ENCODE measurements at places on chromosomes 6 and 20. TPM values are rescaled to one million over a fixed set of nuclear protein-coding genes. Genes with fewer than 3 reads are reported as not detected.

The MDC1 gene
- 10.7 TPM for polyA plus RNA-seq

The JAG1 gene
- 54.7 TPM for polyA plus RNA-seq

The LY6G6D gene
- not detected for polyA plus RNA-seq

The C2 gene
- polyA plus RNA-seq: not detected

The VGLL2 gene
- not detected for polyA plus RNA-seq

The TFAP2D gene
- not detected for polyA plus RNA-seq

The ADGRF5 gene
- 0.01 TPM for polyA plus RNA-seq

The ZNF292 gene
- polyA plus RNA-seq: 6.1 TPM

The MAP3K5 gene
- polyA plus RNA-seq: 2.4 TPM

The GPR63 gene
- polyA plus RNA-seq: 1.3 TPM

The DNAAF9 gene
- polyA plus RNA-seq: 7.0 TPM

The IRF4 gene
- 0.01 TPM for polyA plus RNA-seq

The PRND gene
- not detected for polyA plus RNA-seq

The OPN5 gene
- polyA plus RNA-seq: not detected

The ZC2HC1B gene
- not detected for polyA plus RNA-seq

The TAPBP gene
- polyA plus RNA-seq: 71.4 TPM
